Mucosa of descending colon (tissue), 3 donors: ENCODE measurements at places on chromosomes 5 and 9. TPM values are rescaled to one million over a fixed set of nuclear protein-coding genes. Genes with fewer than 3 reads are reported as not detected.

The STPG3 gene
- total RNA-seq, result not detected

The GPRIN1 gene
- total RNA-seq, result 2.4 TPM

DNA sequence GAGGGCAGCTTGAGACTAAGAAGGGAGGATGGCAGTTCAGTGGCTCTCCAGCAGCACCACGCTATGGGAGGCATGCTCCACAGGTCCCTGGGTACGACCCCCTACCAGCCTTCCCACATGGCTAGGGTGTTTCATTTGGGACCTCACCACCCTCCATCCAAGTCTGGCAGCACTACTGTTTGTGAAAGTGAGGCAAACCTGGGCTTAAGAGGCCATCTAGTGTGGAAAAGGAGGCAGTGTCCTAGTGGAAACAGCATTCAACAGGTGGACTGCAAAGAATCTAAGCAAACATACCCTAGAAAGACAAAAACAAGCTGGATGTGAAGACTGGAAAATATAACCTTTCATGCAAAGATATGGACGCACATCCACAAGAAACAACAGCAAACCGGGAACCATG is 4.8 kb upstream of the C5orf47 start:
- DNase-seq, result no peak

GRCh38 chr9:37514999-37515398 is 29.3 kb downstream of the POLR1E start:
- DNase-seq, result peak; percentile 37

DNA sequence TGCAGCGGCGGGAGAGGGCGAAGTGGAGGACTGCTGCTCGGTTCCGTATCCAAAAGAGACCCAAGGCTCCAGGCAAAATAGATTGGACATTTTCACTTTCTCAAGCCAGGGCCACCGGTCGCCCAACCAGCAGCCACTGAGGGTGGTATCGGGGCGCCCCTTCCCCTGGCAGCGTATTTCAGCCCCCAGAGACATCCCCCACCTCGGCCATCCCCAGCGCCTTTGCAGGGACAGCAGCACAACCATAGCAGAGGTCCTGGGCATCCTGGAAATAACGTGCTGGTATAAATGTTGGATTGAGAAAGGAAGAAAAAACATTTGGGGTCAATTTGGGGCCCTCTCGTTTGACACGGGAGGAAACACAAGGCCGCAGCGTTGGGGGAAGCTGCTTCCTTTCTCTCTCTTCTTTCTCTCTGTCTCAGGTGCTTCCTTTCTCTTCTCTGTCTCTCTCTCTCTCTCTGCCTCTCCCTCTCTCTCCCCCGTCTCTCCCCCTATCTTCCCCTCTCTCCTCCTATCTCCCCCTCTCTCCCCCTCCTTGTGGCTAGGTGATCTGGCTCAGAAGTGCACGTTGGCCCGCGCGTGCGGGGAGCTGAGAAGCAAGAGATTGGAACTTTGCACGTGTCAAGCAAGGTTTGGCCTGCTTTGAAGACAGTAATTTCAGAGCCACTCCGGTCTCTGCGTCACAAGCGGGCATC is 624 bp upstream of the RETREG1 start:
- no peak for DNase-seq

GRCh38 chr5:14249258-14250082 is 106.3 kb downstream of the TRIO start:
- no peak for DNase-seq

The SLIT3 gene
- total RNA-seq, result 16.1 TPM

The SLC23A1 gene
- total RNA-seq, result 5.1 TPM

GRCh38 chr5:175079707-175080106 is 355.3 kb downstream of the MSX2 start:
- no peak for DNase-seq

The FAM114A2 gene
- total RNA-seq, result 20.1 TPM

- peak; percentile 31 for DNase-seq
Measured at GRCh38 chr9:81787747-81788632, 98.6 kb upstream of the TLE1 start.

GRCh38 chr5:99169309-99169708 is 240.5 kb upstream of the CHD1 start:
- no peak for DNase-seq

DNA sequence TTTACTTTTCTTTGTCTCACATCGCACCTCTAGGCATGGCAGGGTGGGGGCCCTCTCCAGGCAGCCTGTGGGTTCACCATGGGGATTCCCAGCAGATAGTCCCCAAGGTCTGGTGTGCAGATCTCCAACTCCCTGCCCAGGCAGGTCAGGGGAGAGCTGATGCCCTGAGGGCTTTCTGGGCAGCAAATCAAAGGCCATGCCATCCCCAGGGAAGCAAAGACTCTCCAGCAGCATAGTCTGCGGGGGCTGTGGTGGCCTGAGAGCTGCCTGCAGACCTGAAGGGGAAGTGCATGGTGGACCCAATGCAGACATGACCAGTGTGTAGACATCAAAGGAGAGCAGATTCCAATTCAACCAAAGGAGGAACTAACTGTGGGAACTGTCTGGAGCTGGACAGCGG is 7.7 kb downstream of the NEURL1B start:
- DNase-seq, result no peak

- DNase-seq, result no peak
Measured at GRCh38 chr5:141654298-141654697, 3.1 kb upstream of the FCHSD1 start.

DNA sequence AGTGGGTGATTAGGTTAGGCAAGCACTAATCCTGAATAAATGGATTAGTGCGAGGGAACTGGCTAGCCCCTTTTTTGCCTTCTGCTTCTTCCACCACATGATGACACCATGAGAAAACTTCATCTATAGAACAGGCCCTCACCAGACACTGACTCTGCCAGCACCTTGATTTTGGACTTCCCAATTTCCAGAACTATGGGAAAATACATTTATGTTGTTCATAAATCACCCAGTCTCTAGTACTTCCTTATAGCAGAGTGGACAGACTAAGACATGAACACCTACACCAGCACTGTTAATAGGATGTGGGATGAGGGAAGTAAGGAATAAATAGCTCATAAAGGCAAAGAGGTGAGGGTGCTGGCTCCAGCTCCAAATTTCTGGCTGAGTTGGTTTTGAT is 1.4 kb downstream of the ZNF622 start:
- DNase-seq, result no peak

The LCN2 gene
- 456 TPM for total RNA-seq

DNA sequence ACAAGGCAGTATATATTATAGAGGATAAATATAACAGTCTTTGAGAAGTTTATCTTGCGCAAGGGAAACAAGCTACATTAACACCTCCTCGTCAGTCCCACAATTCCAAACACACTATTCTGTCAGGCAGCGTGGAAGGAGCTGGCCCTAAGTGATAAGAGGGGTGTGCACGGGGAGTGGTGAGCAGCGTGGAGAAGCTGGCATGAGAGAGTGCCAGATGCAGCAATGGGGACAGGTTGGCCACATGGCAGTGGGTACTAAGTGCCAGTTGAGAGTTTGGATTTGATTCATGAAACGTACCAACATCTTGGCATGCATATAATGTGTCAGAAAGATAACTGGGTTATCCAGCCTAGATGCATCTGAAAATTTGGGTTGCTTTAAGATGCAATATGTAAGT is 460.2 kb downstream of the ICE1 start:
- DNase-seq, result no peak

The ADGRV1 gene
- 8.6 TPM for total RNA-seq

DNA sequence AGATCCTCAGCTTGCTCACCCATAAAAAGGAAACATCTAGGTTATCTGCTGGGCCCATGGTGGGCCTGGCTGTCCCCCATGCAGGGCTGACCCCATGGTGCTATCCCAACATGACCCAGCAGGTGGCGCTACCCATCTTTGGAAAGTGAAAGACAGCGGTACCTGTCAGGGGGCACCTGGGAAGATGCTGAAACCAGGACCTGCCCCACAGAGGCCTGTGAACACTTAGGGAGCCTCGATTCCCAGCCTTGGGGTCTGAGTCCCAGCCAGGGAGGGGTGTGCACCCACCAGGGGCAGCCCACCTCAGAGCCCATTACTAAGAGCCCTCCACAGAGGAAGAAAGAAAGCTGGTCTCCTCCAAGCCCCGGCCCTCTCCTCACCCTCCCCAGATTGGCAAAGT is 46.6 kb upstream of the IPPK start:
- peak; percentile 83 for DNase-seq

DNA sequence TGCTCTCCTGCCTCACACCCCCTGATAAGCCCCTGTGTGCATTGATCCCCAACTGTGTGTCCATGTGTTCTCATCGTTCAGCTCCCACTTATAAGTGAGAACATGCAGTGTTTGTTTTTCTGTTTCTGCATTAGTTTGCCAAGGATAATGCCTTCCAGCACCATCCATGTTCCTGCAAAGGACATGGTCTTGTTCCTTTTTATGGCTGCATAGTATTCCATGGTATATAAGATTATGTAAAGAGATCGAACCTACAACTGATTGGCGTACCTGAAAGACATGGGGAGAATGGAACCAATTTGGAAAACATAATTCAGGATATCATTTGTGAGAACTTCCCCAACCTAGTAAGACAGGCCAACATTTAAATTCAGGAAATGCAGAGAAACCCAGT is 32.4 kb downstream of the ANKRD33B start:
- no peak for DNase-seq

DNA sequence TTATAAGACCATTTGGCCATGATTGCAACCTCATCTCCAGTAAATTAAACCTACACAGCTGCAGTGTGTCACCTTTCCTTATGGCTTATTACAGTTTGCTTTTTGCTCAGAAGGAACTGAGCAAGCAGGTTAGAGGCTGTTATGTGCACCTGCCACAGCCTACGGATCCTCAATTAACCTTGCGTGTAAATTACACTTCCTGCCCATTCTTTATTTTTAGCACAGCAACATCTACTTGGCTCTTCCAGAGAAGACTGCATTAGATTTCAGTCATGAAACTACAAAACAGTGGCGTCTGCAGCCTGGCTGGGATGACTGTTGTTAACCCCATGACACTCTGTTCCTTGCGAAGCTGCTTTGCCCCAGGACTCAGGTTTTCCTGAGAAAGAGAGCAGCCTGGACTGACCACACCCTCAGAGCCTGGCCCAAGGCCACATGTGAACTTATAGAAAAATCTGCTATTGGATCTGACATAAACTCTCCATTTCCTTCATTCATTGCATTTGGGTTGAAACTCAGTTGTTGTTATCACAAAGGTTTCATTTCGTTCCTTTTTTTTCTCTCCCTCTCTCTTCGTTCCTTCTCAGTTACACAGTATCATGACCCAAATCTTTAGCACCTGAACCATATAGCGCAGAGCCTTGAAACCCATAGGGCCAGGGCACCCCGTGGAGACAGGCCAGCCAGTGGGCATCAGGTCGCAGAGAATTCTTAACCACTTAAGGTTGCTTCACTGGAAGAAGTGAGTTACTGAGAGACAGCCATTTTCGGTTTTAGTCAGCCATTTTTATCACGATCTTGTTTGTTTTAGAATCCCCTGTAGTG is 138.6 kb downstream of the PALM2AKAP2 start:
- peak; percentile 62 for DNase-seq

The C5orf52 gene
- 5.7 TPM for total RNA-seq

DNA sequence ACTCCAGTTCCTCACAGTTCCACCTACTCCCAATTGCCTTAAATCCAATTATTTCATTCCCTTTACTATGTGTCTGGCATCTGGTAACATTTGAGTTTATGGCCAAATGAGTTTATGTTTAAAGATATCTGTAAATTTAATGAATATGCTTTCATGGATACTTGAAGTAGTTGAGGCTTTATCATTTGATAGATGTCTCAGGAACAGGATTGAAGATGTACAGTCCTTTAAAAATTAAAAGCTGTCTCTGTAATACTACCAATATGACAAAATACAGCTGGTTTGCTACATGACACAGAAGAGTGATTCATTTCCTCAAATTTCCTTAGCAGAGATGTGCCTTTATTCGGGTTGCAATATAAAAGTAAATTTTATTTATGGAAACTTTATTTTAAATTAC is 2326.0 kb upstream of the ACO1 start:
- no peak for DNase-seq

The CDH6 gene
- total RNA-seq, result 3.2 TPM

DNA sequence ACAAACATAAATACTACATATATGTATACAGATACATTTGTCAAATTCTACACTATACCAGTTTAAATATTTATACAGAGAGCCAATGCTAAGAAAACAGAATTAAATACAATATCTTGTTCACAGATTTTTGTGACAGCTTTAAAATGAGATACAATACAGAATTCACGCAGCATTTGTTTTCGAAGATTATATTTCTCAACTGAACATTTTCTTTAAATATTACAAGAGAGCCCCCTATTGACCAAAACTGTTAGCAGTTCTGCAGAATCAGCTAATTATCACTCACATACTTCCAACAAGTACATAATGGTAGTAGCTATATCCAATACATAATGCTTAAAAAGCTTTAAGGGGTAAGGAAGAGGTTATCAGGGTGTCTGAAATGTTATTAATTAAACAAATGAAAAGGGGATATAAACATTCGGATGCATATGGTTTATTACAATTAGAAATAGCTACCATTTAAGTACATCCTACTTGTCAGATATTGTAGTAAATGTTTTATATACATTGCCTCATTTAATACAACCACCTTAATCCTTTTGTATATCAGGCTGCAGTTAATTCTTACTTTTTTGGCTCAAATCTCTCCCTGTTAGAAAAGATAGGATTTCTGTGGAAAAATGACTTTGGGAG is 31.7 kb downstream of the ZDHHC21 start:
- DNase-seq, result no peak

DNA sequence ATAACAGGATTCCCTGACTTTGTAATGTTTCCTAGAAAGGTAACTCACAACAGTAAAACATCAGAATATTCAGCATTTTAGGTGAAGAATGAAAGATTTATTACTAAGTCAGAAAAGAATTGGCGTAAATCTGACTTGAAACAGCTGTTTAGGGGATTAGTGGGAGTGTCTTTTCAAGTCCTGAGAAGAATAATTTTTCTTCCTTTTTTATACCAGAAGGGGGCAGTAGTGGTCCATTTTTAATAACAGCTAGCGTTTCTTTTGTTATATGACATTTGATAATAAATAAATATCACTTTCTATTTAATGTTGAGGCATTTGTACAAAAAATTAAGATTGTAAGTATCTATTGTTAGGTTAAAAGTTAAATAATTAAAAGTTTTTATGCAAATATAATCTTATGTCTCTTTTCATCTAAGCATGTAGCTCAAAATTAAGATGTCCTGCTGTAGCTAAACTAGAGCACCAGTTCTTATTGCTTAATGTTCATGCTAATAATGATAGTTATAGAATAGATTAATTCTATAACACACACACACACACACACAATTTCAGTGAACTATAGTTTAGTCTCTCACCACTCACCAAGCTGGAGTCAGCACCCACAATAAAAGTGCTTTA is 258.7 kb upstream of the ARRDC3 start:
- no peak for DNase-seq

The ZCCHC9 gene
- total RNA-seq, result 22.8 TPM

- no peak for DNase-seq
Measured at GRCh38 chr9:91586282-91586681, 162.7 kb upstream of the NFIL3 start.

The KCNIP1 gene
- total RNA-seq, result 0.79 TPM
